ENCODE measurements at places on chromosomes 3 and 15. TPM values are rescaled to one million over a fixed set of nuclear protein-coding genes. Genes with fewer than 3 reads are reported as not detected.

Gene FMN1
- 6.2 TPM for total RNA-seq

Gene ITIH3
- total RNA-seq, result 1.4 TPM

Gene UROC1
- not detected for total RNA-seq

Gene SPTBN5
- 1.7 TPM for total RNA-seq

Gene MCTP2
- total RNA-seq, result 37.3 TPM

Gene RHOV
- 9.3 TPM for total RNA-seq

Gene SNRPN
- 98.8 TPM for total RNA-seq

Gene LYZL4
- total RNA-seq, result not detected

Gene HTR3E
- total RNA-seq, result not detected

Gene DIS3L
- total RNA-seq, result 53.1 TPM

Gene NUP210
- 3.3 TPM for total RNA-seq

Gene SUMF1
- total RNA-seq, result 51.2 TPM

Gene ERICH6
- total RNA-seq, result 0.21 TPM

Gene CLDN18
- not detected for total RNA-seq

Gene TMCO5A
- not detected for total RNA-seq

Gene ITIH1
- total RNA-seq, result not detected

Gene OR4F15
- not detected for total RNA-seq

Gene CKMT1A
- 0.79 TPM for total RNA-seq

Gene GOLGA8T
- 0.37 TPM for total RNA-seq

Data from urinary bladder (tissue), 4 donors.